NCI-H2029 (cell line): ENCODE measurements at places on chromosomes 2 and 18.

DNA sequence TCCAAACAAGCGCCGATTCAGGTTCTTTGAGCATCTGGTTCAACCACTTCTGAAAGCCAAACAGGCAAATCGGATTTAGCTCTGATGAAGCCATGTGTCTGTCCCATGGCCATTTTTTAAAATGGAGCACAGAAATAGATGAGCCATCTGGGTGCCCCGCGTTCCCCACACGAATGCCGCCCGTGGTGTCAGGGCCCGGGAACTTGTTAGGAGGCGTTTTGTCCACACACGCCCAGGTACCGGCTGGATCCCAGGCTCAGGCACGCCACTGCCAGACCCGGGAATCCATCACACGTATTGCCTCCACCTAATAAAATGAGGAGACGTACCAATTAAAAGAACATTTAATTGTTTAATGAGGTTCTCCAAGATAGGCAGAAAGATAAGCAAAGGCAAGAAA, 374.4 kb upstream of the SALL3 start:
- no peak for DNase-seq

DNA sequence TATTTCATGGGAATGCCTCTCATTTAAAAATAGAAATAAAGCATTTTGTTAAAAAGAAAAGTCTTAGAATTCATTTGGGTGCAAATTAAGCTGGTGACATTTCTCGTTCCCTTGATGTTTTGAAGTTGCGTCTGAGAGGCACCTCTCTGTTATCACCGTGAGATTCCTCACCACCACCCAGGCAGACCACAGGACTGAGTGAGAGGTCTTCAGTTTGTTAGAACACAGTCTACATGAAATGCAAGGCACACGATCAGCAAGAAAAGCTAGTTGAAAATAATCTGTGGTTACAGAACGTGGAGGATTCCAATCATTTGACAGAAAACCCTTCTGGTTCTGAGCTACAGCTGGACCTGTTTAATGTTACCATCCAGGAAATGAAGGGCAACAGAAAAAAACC, 116.0 kb downstream of the UXS1 start:
- DNase-seq = no peak

- DNase-seq = no peak
Observed at GRCh38 chr2:117918608-117919007, 95.3 kb downstream of the CCDC93 start.

DNA sequence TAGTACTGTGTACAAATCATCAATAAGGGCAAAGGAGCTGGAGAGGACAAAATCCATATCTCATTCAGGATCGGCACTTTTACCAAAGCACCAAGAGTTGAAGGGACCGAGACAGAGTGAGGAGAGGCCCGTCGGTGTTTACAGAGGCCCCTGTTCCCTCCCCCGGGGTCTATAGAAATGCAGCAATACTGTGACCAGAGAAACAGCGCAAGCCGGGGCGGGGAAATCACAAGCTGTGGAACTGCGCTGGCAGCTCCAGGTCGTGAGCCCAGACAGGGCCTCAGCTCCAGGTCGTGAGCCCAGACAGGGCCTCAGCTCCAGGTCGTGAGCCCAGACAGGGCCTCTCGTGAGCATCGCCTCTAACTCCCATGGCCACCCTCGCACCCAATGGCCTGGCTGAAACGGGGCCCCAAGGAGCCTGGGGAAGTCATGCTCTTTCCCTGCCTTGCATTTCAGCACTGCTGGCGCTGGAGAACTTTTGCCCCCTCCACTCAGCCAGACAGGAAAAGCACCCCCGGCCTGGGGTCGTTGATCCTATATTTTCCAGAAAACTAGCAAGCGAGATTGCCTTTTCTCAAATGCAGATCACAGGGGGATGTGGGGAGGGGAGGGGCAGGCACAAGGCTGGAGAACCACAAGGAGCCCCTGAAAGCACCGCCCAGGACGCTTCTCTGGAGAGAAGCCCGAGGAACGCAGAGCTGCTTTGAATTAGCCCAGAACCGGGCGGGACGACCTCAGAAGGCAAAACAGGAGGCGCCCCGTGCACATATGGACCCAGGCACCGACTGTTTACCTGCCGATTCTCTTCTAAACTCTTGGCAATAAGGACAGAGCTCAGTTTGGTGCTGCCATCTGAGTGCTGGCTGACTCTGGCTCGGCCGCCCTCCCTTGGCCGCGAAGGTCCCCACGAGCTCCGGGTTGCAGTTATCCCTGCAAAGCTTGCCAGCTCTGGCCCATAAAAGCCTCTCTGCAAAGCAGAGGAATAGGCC, 223.7 kb downstream of the ACKR3 start:
- no peak for DNase-seq

DNA sequence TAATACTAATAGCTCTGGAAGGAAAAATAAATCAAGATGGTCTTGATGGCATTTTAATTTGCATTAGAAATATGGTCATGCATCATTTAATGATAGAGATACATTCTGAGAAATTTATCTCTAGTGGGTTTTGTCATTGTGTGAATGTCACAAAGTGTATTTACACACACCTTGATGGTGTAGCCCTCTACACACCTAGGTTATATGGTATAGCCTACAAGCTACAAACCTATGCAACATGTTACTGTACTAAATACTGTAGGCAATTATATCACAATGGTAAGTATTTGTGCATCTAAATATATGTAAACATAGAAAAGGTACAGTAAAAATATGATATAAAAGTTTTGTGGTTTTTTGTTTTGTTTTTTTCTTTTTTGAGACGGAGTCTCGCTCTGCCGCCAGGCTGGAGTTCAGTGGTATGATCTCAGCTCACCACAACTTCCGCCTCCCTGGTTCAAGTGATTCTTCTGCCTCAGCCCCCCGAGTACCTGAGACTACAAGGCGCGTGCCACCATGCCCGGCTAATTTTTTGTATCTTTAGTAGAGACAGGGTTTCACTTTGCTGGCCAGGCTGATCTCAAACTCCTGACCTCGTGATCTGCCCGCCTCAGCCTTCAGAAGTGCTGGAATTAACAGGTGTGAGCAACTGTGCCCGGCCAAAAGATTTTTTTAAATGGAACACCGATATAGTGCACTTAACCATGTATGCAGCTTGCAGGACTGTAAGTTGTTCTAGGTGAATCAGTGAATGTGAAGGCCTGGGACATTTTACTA, 83.7 kb upstream of the UBXN4 start:
- DNase-seq = no peak

DNA sequence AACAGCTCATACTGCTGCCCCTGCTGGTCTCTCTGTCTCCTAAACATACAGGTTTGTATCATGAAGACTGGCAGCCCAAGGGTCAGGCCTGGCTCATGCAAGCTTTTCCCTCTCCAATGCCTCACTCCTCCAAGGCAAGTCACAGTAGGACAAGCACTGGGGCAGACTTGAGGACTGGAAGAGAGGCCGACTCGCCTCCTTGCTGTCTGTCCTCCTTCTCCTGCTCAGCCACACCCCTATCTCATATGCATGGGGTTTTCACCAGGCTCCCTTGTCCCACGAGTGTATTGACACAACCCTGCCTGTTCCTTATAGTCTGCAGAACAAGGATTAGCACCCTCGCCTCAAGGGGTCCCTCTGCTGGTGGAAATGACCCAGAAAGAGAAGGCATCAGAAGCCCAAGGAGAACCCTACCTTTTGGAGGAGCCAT, 223.7 kb downstream of the SOX11 start:
- no peak for DNase-seq

- DNase-seq = no peak
Observed at GRCh38 chr2:156346731-156347130, 14.2 kb upstream of the NR4A2 start.

DNA sequence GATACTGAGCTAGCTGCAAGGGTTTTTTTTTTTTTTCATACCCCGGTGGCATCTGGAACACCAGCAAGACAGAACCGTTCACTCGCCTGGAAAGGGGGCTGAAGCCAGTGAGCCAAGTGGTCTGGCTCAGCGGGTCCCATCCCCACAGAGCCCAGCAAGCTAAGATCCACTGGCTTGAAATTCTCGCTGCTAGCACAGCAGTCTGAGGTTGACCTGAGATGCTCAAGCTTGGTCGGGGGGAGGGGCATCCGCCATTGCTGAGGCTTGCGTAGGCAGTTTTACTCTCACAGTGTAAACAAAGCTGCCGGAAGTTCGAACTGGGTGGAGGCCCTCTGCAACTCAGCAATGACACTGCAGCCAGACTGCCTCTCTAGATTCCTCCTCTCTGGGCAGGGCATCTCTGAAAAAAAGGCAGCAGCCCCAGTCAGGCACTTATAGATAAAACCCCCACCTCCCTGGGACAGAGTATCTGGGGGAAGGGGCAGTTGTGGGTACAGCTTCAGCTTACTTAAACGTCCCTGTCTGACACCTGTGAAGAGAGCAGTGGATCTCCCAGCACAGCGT, 5.1 kb upstream of the MIB1 start:
- DNase-seq = peak; percentile 7

DNA sequence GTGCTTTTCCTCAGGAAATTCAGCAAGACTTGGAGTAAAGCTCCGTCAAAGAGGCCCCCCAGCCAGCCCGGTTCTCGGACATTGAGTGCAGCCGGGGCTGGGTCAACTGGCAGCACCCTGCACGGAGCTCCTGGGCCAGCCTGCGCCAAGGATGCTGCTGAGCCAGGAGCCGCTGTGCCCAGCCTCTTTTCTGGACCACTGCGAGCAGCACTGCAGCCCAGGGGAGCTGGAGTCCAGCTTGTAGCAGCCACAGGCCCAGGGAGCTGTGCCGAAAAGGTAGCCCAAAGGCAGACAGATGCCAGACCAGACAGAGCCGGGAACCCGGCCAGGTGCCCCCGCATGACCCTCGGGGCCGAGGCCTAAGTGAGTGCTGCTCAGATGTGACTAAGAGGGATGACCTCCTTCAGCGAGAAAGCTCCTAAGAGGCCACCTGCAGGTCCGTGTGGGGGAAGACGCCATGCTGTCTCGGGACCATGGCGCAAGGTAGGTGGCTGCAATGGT, 7.3 kb downstream of the CLHC1 start:
- no peak for DNase-seq

DNA sequence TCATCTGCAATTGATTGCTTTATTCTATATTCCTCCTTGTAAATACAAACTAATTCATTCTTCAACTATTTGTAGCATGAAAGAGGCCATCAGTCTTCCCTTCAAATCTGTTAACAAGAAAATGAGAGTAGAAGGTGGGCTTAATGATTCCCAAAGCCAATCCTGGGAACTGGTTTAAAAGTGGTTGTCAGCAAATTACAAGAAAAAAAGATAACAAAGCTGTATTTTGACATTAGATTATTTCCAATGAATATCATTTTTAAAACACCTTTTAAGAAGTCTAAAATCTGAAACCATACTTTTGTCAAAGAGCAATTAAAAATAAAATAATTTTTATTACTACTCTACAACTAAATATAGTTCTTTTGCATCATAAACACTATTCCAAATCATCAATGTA, 139.2 kb downstream of the DYM start:
- no peak for DNase-seq

GRCh38 chr2:205712508-205712907, 30.2 kb downstream of the NRP2 start:
- no peak for DNase-seq

GRCh38 chr2:139216435-139216834, 436.2 kb upstream of the NXPH2 start:
- no peak for DNase-seq

- no peak for DNase-seq
Observed at GRCh38 chr2:112714331-112714730, 6.5 kb upstream of the NT5DC4 start.

GRCh38 chr2:25492726-25493125, 151.0 kb upstream of the DNMT3A start:
- DNase-seq = no peak

GRCh38 chr18:55513161-55513560, 74.8 kb downstream of the TCF4 start:
- no peak for DNase-seq

DNA sequence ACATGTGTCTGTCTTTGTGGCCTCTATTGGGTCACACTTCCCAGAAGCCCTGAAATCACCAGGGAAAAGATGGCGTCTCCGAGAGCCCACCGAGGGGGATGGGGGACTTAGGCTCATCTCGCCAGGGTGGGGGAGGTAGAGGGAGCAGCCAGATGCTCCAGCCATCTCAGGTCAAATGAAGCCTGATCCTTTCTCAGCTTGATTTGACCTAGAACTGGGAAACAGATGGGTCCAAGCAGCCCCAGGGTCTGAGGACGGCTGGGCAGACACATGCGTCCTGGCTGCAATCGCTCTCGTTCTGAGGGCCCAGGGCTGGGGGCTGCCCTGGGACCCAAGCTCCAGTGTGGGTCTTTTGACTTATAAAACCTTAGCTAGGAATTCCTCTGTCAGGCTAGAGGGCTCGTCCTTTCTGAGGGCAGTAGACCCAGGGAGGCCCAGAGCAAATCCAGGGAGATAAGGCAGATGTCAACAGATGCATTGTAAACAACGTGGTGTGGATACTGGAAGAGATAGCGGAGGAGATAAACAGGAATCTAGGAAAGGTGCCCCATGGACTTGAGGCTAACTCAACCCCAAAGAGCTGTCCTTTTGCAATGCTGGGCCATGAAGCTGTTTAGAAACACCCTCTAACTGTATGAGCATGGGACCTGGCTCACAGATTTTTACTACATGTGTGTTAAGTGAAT, 127.7 kb downstream of the MYCN start:
- DNase-seq = no peak

DNA sequence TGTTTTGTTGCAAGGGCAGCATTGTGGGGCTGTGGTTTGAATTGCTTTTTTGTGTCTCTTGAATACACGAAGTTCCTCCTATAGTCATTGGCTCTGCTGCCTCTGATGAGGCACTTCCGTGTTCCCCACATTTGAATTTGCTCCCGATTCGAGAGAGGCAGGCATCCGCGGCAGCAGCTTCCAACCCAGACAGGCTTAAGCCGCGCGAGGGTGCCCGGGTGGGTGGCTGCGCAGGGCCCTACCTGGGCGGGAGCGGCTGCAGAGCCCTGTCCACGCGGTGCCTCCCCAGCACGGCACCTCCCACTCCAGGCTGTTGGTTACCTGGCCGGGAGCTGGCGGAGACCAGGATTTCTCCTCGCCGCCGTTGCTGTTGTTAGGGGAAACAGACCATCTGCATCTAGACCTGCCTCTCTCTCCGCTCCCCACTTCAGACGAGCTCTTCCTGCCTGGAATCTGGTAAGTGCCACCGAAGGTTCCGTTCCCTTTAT, 151.3 kb downstream of the NEDD4L start:
- peak; percentile 76 for DNase-seq
